ENCODE measurements at places on chromosomes 11 and 22.

GRCh38 chr11:79857377-79858214, 416.8 kb upstream of the TENM4 start:
- no peak for DNase-seq

DNA sequence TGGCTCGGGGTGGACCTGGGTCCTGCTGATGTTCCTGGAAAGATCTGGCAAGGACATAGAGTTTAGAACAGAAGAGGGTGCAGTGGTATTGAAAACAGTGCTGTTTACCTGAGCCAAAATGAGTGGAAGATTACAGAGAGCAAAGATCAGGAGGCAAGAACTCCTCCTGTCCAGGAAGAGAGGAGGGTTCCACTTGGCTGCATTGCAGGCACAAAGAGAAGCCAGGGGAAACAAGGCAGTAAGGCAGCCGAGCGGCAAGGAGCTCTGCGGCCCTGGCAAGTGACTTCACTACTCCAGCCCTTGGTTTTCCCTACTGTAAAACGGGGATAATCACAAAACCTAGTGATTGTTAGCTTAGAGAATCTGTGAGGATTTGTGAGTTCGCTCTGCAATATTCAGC, 3.7 kb upstream of the PACSIN2 start:
- DNase-seq: no peak

DNA sequence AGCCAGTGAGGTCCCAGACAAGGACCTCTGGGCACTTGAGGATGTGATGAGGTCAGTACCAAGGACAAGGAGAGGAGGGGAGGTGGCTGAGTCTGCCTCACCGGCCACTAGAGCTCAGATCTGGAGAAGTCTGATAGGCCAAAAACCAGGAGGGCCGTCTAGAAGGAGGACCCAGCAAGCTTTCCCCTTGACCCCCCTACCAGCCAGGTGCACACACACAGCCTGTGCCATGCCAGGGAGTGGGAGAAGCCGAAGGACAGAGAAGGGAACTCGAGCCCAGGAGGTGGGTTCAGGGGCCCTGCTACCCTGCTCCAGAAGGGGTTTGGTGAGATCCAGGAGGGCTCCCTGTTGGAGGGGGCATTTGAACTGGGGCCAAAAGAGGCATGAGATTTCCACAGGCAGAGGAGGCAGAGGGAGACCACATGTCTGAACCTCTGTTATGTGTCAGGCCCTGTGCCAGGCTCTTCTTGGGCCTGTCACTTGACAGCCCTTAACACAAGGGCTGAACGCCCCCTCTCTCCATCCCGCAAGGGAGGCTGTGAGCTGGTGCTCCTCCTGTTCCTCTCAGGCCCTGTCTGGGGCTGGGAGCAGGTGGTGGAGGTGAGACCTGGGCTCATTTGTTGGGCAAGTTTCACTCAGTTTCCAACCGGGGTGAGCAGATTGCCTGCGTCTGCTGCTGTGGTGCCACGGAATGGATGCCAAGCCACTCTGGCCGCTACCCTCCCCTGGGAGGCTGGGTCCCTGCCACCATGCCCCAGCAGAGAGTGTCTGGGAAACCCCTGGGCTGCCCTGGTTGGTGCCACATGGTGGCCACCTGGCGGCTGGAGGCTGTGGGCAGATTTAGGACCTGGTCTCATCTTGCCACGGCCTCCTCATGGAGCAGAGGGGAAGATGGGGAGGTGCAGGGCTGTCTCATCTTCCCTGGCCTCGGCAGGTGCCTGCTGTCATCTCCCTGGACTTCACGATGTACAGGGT, 65.2 kb downstream of the MPPED1 start:
- no peak for DNase-seq

DNA sequence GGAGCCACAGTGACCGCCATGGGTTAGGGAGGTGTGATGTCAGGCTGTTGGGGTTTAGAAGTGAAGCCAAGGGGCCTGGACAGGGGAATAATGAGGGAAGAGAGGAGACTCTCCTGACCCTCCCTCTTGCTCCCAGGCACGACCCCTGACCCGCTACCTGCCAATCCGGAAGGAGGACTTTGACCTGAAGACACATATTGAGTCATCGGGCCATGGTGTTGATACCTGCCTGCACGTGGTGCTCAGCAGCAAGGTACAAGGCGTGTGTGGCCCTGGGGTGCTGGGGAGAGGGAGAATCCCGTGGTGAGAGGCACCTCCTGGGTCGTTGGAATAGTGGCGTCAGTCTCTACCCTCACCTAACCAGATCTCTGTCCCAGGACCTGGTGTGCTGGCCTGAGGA, 29.5 kb downstream of the TREH start:
- DNase-seq: no peak

DNA sequence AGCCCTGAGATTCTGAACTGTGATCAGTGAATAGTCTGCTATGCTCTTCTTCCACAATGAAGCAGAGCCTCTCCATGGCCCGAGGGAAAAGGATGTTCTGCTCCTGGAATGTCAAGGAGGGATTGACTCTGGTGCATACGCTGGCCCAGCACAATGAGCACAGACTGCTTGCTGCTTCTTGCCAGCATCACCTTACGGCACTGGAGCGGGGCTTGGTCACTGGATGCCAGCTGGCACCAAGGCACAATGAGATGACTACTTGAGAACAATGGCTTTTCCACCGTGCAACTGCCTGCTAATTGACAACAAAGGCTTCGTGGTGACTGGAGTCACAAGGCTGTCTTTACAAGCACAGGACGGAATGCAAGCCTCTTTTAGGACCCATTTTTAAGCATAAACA, 139.2 kb downstream of the DSCAML1 start:
- DNase-seq: no peak

DNA sequence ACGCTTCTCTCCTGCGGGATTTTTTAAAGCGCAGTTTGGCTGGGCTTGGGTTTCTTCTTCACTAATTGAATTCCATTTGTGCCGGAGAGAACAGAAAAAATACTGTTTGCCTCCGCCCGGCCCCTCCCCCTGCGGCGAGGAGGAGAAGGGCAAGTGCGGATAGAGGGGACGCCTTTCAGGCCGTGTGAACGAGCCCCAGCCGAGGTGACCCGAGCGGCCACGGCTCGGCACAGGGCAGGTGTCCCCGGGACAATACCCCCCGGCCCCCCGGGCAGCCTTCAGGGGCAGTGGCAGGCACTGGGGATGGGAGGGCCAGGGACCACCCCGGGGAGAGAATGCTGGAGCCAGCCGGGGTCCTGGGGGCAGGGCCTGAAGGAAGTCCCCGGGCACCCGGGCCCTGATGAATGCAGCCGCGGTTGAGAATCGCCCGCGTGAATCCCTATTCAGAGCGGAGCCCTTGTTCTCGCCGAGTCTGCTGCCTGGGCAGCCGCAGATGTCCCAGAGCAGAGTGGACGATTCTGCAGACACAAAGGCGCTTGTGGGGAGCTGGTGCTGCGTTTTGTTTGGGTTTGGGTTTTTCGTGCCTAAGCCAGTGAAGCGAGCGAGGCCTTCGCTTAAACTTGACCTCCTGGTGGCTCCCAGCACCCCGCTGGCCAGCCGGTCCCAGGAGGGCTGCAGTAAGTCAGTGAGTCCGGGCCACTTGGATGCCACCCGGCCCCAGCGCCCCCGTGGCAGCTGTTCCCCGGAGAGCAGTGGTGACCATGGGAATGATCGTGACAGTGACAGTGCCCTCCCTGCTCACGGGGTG, 96.0 kb downstream of the WNT7B start:
- no peak for DNase-seq

DNA sequence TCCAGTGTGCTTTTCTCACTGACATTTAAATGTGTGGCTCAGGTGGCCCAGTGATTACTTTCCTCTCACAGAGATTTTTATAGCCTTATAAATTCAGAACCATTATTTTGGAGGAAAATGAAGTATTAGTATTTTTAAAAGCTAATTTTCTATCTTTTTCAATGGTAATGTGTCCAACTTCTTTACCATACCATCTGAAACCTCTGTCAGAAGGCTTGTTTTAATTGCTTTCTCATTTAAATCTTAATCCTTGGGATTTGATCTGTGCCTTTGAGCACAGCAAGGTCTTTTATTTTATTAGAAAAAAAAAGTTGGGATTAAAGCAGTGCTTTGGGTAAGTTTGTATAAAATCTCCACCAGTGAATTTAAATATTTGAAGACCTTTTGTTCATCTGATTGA, 452.3 kb upstream of the RAG2 start:
- no peak for DNase-seq

DNA sequence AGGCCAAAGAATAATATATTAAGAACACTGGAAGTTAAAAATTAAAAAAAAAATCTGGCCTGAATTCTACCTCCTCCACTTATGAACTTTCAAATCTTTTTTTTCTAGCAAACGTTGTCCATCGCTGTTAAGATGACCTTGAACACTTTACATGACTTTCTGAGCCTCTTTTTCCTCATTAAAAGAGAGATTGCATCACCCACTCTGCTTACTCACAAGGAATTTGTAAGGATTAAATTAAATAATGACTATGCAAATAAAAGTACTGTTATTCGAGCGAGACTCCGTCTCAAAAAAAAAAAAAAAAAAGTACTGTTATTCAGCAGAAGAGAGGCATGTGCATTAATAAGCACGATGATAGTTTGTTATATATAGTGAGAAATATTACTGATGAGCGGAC, 285.1 kb upstream of the CCDC90B start:
- DNase-seq: no peak

DNA sequence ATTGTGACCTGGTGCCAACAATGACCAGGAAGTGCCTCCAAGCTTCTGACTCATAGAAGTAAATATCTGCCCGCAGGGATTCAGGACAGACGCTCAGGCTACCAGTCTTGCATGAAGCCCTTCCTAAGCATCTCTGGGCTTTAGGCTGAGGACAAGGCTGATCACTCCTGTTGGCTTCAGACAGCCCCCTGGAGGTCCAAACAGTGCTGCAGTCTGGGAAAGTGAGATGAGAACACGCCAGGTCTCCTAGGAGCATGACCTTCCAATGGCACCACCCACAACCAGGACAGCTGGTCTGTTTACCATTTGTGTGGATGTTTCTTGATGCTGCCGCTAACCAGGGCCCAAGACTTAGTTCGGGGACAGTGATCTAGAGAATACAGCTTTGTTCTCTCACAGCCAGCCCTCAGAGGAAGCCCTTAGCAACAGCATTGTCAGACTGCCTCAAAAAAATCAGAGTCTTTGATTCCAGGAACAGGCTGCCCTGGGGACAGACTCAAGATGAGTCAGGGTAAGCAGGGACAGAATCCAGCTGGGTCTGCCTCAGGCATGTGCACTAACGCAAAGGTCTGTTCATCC, 111.2 kb downstream of the ZNF280B start:
- no peak for DNase-seq

DNA sequence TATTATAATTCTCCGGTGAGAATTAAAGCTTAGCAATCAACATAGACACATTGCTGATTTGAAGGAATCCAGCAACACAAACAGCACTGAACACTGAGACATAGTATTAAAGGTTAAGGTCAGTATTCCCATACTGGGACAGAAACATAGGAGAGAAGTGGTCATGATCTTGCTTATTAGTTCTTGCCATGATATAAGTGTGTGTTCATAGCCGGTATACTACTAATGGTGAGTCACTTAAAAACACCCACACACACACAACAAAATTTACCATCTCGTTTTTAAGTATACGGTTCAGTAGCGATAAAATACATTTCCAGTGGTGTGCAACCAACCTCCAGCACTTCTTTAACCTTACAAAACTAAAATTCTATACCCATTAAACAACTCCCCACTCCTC, 96.3 kb downstream of the C11orf65 start:
- DNase-seq: no peak
